ENCODE measurements at places on chromosomes 3 and 15.

DNA sequence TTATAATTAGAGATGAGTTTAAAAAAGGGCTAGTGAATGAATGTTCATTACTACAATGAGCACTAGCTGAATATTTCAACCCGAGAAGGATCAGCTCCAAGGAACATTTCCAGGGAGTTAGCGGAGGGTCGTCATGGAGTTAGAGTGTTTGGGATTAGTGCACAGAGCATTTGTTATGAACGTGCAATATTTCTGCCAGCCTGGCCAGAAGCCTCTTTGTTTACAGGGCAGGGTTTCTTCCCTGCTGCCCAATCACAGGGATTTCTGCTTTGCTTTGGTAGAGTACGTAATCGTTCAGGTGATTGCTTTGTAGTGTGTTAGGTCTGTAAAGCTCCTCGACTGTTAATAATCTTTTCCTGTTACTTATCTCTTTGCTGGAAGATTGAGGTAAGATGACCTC lies 5.9 kb downstream of the CGNL1 start:
- DNase-seq, result no peak

GRCh38 chr15:85475317-85475701 lies 94.9 kb downstream of the AKAP13 start:
- DNase-seq, result peak; percentile 18

- DNase-seq, result peak; percentile 98
Observed at GRCh38 chr3:179956416-179956830, 80.3 kb downstream of the PEX5L start.

- no peak for DNase-seq
Observed at GRCh38 chr3:114565216-114565615, 271.4 kb downstream of the TIGIT start.

- peak; percentile 92 for DNase-seq
Observed at GRCh38 chr15:41661518-41662225, 1.5 kb downstream of the MGA start.

- DNase-seq, result no peak
Observed at GRCh38 chr3:65875393-65876027, 163.2 kb downstream of the MAGI1 start.

DNA sequence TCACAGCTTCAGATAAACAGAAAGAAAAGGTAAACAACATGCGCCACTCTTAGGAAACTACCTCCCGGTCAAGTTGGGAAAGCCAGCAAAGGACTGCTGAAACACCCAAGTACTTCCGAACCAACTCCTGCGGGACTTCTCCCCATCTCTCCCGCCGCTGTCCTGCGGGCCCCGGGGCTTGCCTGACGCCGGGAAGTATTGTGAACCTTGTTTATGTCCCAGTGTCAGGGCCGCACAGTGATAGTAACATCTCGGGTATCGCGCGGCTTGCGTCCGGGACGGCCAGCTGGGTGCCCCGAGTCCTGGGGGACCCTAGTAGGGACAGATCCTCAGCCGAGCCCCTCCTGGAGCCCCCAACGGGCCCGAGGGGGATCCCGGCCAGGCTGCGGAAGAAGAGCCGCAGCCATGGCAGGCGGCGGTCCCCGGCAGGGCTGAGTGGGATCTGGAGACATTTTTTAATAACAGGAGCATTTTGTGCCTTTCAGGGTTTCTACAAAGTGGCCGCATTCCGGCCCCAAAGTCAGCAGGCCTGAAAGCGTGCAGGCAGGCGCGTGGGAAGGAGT lies 756 bp downstream of the CLPX start:
- DNase-seq, result peak; percentile 51

DNA sequence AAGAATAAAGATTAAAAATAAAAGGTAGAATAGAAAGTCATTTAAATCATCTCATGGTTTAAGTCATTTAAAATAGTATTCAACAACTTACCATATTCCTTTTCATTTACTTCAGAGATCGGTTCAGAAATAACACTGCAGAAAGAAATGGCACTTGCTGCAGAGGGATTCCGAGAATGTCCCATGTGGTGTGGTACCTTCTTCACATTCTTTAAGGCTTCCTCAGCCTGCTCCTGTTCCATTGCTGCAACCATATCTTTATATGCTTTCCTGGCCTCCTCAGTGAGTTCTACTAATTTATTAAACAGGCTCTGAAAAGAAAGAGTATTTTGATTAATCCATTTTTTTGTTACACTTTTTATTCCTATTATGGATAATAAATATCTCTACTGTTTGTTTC lies 32.6 kb upstream of the SHC4 start:
- DNase-seq, result no peak

DNA sequence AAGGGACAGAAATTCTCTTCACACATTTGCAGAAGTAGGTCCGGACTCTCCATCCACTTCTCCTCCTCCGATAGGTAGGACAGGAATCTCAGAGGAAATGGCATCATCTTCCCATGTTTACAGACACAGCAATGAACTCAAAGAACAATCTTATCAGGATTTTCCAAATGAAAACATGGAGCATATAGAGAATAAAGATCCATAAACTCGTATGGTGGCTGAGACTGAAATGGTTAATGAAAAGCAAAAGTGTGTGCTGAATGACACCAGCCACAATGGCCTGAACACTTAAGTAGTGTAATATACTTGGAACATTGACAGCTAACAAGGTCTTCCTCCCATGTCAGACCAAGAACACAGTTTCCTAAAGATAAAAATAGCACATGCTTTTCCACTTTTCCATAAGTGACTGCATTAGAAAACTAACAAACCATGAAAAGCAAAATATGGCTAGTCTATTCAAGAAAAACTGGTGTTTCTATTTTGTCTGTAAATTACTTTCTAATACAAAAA lies 5.8 kb downstream of the CCRL2 start:
- no peak for DNase-seq

GRCh38 chr3:45870099-45870498 lies 16.2 kb upstream of the CCR9 start:
- DNase-seq, result peak; percentile 95

Measured in MM.1S (cell line).